ENCODE measurements at places on chromosomes 3 and 15. TPM values are rescaled to one million over a fixed set of nuclear protein-coding genes. Genes with fewer than 3 reads are reported as not detected.

Gene CFAP100
- total RNA-seq: not detected

Gene MIX23
- 85.2 TPM for total RNA-seq

Gene EHD4
- 31.6 TPM for total RNA-seq

Gene THAP10
- 1.9 TPM for total RNA-seq

- H3K27me3 ChIP-seq: no peaks in the 10 kb centered on the region
- DNase-seq: no peak
- 0 out of 2 replicates have a peak, but pooled peaks cover under 1% of the 10 kb centered on the region for H3K4me1 ChIP-seq
- H3K36me3 ChIP-seq: no peaks in the 10 kb centered on the region
- no peak overlapping the region for H3K4me3 ChIP-seq
These were observed 114.0 kb downstream of the FNDC3B start for GRCh38 chr3:172153335-172153861.

DNA sequence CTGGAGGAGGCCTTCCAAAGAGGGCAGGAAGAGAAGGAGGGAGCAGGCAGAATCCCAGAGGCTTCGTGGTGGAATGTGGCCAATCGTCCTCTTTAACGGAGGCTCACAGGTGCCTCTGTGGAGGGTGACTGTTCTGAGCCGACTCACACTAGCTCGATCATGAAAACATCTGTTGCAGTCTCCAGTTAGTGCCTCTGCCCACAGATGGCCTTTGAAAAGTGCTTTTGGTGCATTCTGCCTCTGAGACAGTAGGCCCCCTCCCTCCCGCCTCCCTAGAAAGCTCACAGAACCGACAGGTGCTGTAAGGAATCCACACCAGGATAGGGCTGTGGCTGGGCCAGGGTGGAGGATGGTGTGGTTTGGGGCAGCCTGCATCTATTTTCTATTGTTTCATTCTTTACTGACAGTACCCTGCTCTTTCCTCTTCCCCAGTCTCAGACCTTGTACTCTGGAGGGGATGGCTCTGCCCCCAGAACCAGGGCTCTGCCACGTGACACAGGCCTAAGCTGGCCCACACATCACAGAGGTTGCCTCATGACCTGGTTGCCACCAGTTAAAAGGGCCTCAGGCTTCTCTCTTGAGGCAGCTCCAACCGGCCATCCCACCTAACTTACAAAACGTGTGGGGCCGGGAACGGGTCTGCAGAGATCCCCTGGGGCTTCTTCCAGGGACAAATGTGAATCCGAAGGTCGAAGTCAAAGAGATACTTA is 27.2 kb upstream of the PIGZ start:
- no peak overlapping the region for H3K4me3 ChIP-seq
- H3K4me1 ChIP-seq: peaks cover 2% of the 10 kb centered on the region
- no peak for DNase-seq
- no peaks in the 10 kb centered on the region for H3K36me3 ChIP-seq

DNA sequence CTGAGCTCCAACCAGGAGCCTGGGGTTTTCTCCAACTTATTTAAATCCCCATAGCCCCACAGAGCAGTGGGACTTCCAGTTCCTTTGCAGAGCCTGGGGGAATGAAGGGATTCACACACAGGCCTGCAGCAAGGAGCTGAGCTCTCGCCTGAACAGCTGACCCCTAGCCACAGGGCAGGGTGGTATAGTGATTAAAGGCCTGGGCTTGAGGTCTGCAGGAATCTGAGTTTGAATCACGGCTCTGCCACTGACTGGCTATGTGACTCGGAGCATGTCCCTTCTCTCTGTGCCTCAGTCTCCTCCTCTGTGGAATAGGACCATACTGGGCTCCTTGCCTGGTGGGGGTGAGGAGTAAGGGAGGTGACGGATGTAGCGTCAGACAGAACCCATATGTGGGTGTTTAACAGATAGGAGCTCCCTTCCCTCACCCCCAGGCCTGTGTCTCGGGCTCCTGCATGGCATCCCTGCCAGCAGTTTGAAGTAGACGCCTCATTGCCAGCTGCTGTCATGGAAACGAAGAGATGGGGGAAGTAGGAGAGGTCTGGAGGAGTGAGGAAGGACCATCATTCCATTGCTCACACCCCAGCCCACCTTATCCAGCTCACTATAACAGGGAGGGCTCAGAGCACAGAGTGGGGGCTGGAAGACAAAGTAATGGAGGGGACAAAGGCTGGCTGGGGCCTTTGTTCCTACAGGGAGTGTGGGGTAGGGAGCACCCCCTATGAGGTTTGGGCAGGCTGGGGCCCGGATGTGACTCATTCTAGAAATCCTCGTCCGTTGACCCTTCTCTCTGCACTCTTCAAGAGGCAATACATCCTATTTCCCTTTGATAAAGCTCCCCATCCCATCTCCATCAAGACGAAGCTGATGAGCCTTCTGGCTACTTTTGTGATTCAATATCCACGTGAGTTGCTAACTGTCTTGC is 14.8 kb downstream of the HRH1 start:
- H3K4me1 ChIP-seq: no peaks in the 10 kb centered on the region
- no peak for DNase-seq
- H3K27me3 ChIP-seq: no peaks in the 10 kb centered on the region
- H3K36me3 ChIP-seq: no peaks in the 10 kb centered on the region

GRCh38 chr3:109098079-109098644 is 19.8 kb downstream of the MORC1 start:
- H3K36me3 ChIP-seq: no peaks in the 10 kb centered on the region
- peak; percentile 57 for DNase-seq
- no peak overlapping the region for H3K27ac ChIP-seq
- H3K4me1 ChIP-seq: no peaks in the 10 kb centered on the region
- H3K27me3 ChIP-seq: no peaks in the 10 kb centered on the region

DNA sequence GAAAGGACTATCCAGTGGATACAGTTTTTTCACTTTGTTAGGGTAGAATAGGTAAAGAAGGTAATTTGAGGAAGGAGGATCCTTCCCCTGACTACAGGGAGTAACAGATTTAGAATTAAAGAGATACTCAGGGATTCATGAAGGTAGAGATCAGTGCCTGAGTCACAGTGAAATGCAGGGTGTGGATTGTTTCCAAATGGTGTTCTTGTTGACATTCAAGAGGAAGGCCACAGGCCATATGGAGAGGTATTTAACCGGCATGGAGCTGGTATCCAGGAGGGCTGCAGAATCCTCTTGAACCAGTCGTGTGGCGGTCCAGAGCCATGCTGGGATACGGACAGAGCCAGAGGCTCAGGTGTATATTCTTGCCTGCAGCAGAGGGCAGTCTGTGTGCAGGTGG is 28.2 kb downstream of the GYG1 start:
- H3K4me1 ChIP-seq: no peaks in the 10 kb centered on the region
- H3K27ac ChIP-seq: no peak overlapping the region
- H3K36me3 ChIP-seq: no peaks in the 10 kb centered on the region

DNA sequence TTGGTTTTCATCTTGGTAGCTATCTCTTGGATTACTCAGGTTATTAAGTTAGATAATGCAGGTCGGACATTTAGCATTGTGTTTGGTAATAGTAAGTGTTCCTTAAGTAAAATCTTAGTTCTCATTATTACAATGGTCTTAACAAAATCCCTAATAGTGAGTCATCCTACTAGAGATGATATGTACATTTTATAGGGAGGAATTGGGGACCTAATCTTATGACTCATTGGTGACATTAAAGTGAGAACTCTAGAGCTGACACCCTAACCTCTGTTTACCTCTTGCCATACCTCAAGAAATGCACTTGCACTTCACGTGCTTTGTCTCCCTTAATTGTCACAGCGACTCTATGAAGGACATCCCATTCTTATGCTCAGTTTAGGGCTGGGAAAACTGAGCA is 174.9 kb downstream of the CADPS start:
- DNase-seq: no peak
- H3K27me3 ChIP-seq: no peaks in the 10 kb centered on the region
- H3K27ac ChIP-seq: no peak overlapping the region
- H3K4me1 ChIP-seq: no peaks in the 10 kb centered on the region
- no peak overlapping the region for H3K4me3 ChIP-seq
- H3K36me3 ChIP-seq: no peaks in the 10 kb centered on the region

DNA sequence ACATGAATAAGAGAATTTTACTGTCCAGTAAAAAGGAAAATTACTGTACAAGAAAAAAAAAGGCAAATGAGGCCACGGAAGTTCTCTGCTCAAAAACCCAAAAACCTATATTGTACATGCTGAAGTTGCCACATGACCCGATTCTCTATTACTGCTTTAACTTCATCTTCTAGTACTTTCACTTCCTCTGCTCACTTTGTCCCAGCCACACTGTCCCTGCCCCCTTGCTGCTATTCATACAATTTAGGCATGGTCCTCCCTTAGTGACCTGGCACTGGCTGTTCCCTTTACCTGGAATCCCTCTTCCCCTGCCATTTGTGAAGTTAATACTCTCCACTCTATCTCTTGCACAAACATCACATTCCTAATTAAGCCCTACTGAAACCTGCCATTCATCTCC is 457.4 kb downstream of the MAGI1 start:
- no peak for DNase-seq
- no peaks in the 10 kb centered on the region for H3K27me3 ChIP-seq
- H3K4me3 ChIP-seq: no peak overlapping the region
- H3K4me1 ChIP-seq: peaks cover 36% of the 10 kb centered on the region
- no peaks in the 10 kb centered on the region for H3K36me3 ChIP-seq

GRCh38 chr3:110494728-110495127 is 576.9 kb upstream of the NECTIN3 start:
- H3K4me1 ChIP-seq: no peaks in the 10 kb centered on the region
- H3K36me3 ChIP-seq: no peaks in the 10 kb centered on the region
- no peak overlapping the region for H3K4me3 ChIP-seq
- no peak for DNase-seq

- H3K27ac ChIP-seq: no peak overlapping the region
- no peaks in the 10 kb centered on the region for H3K27me3 ChIP-seq
- H3K4me3 ChIP-seq: no peak overlapping the region
- no peaks in the 10 kb centered on the region for H3K36me3 ChIP-seq
- DNase-seq: no peak
These were observed 70.0 kb downstream of the UBE3A start for GRCh38 chr15:25368850-25369249.

- DNase-seq: no peak
- H3K27ac ChIP-seq: no peak overlapping the region
- H3K4me1 ChIP-seq: no peaks in the 10 kb centered on the region
These were observed 11.7 kb downstream of the LSAMP start for GRCh38 chr3:116433552-116433951.

- no peaks in the 10 kb centered on the region for H3K27me3 ChIP-seq
- H3K4me1 ChIP-seq: peaks cover 11% of the 10 kb centered on the region
- H3K36me3 ChIP-seq: no peaks in the 10 kb centered on the region
- peak overlapping the region; percentile 73 for H3K27ac ChIP-seq
- DNase-seq: no peak
These were observed 11.6 kb upstream of the VGLL4 start for GRCh38 chr3:11655196-11655928.

- DNase-seq: no peak
- H3K4me3 ChIP-seq: peak overlapping the region; percentile 80
- H3K27me3 ChIP-seq: no peaks in the 10 kb centered on the region
- H3K4me1 ChIP-seq: no peaks in the 10 kb centered on the region
These were observed 767 bp downstream of the WDR48 start for GRCh38 chr3:39052583-39052982.

GRCh38 chr3:169349622-169349942 is 313.9 kb downstream of the MECOM start:
- peak overlapping the region; percentile 39 for H3K27ac ChIP-seq
- H3K4me1 ChIP-seq: peaks cover 17% of the 10 kb centered on the region
- no peak overlapping the region for H3K4me3 ChIP-seq
- no peaks in the 10 kb centered on the region for H3K27me3 ChIP-seq

DNA sequence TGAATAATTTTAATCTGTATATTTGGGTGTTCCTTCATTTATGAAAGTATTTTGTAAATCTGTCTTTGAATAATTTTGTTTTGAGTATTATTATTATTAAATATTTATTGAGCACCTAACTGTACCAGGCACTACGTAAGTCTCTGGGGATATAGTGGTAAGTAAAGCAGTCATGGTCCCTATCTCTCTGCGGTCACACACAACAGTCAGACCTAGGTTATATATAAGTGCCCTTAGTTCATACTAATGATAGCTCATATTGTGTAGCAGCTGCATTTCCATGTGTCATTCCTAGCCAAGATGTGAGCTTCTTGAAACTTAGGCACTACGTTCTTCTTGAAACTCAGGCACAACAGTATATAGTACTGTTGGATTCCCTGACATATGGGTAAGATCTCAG is 12.4 kb downstream of the NKTR start:
- H3K27me3 ChIP-seq: no peaks in the 10 kb centered on the region
- no peaks in the 10 kb centered on the region for H3K36me3 ChIP-seq
- 0 out of 2 replicates have a peak, but pooled peaks cover 4% of the 10 kb centered on the region for H3K4me1 ChIP-seq

- peak overlapping the region; percentile 24 for H3K27ac ChIP-seq
- H3K27me3 ChIP-seq: no peaks in the 10 kb centered on the region
- DNase-seq: no peak
These were observed 27.0 kb upstream of the MFGE8 start for GRCh38 chr15:88940110-88940675.

- DNase-seq: no peak
- H3K27ac ChIP-seq: no peak overlapping the region
- H3K4me3 ChIP-seq: no peak overlapping the region
These were observed 1.9 kb upstream of the ADPGK start for GRCh38 chr15:72785432-72785831.

- H3K4me1 ChIP-seq: no peaks in the 10 kb centered on the region
- H3K27ac ChIP-seq: no peak overlapping the region
- H3K36me3 ChIP-seq: no peaks in the 10 kb centered on the region
- H3K27me3 ChIP-seq: no peaks in the 10 kb centered on the region
These were observed 770.6 kb upstream of the CFAP20DC start for GRCh38 chr3:59820352-59820934.

GRCh38 chr3:133271539-133271938 is 128.3 kb upstream of the BFSP2 start:
- no peaks in the 10 kb centered on the region for H3K4me1 ChIP-seq
- H3K27ac ChIP-seq: no peak overlapping the region
- H3K4me3 ChIP-seq: no peak overlapping the region
- H3K27me3 ChIP-seq: no peaks in the 10 kb centered on the region
- DNase-seq: no peak

- DNase-seq: no peak
- H3K4me3 ChIP-seq: no peak overlapping the region
- no peaks in the 10 kb centered on the region for H3K4me1 ChIP-seq
- no peaks in the 10 kb centered on the region for H3K27me3 ChIP-seq
These were observed 8.5 kb downstream of the WDR53 start for GRCh38 chr3:196559826-196560225.

GRCh38 chr3:100105501-100105900 is 8.8 kb downstream of the FILIP1L start:
- no peaks in the 10 kb centered on the region for H3K36me3 ChIP-seq
- H3K4me1 ChIP-seq: peaks cover 23% of the 10 kb centered on the region
- peak overlapping the region; percentile 10 for H3K27ac ChIP-seq
- no peak for DNase-seq
- H3K27me3 ChIP-seq: no peaks in the 10 kb centered on the region

DNA sequence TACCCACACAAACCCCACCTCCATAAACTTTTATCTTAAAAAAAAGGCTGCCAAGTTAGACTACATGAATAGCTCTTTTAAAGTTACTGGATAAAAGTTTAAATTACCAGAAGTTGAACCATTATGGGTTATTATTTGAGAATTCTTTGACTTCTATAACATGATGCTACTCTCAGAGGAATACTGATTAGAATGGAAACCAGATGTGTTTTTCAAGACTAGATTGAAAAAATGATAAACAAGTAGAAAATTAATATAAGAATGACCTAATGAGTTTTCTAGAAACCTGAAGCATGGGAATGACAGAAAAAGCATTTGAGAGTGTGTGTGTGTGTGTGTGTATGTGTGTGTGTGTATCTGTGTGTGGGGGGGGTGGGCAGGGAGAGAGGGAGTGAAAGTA is 12.4 kb upstream of the FGF7 start:
- H3K27me3 ChIP-seq: no peaks in the 10 kb centered on the region
- no peak overlapping the region for H3K4me3 ChIP-seq
- no peak overlapping the region for H3K27ac ChIP-seq
- H3K36me3 ChIP-seq: no peaks in the 10 kb centered on the region
- no peaks in the 10 kb centered on the region for H3K4me1 ChIP-seq

Data from Caco-2 (cell line).